ENCODE measurements at places on chromosomes 7 and 10. TPM values are rescaled to one million over a fixed set of nuclear protein-coding genes. Genes with fewer than 3 reads are reported as not detected.

ARPC1B gene
- total RNA-seq, result 50.5 TPM

PBLD gene
- 7.6 TPM for total RNA-seq

ERVW-1 gene
- 16.5 TPM for total RNA-seq

SAMD9 gene
- 3.2 TPM for total RNA-seq

URGCP gene
- 33.0 TPM for total RNA-seq

SEMA3C gene
- 78.8 TPM for total RNA-seq

OR6B1 gene
- total RNA-seq, result 1.8 TPM

NXPH1 gene
- total RNA-seq, result 0.24 TPM

GCK gene
- 1.2 TPM for total RNA-seq

SFXN2 gene
- 9.8 TPM for total RNA-seq

TMEM140 gene
- total RNA-seq, result 6.3 TPM

GNA12 gene
- 69.6 TPM for total RNA-seq

DOCK1 gene
- 32.0 TPM for total RNA-seq

GPRIN2 gene
- total RNA-seq, result 4.3 TPM

CPN1 gene
- total RNA-seq, result 2.7 TPM

LAMB1 gene
- 65.2 TPM for total RNA-seq

CELF2 gene
- 41.6 TPM for total RNA-seq

RARRES2 gene
- 21.1 TPM for total RNA-seq

VAX1 gene
- 0.56 TPM for total RNA-seq

DDX50 gene
- 45.3 TPM for total RNA-seq
